ENCODE measurements at places on chromosomes 4 and X. TPM values are rescaled to one million over a fixed set of nuclear protein-coding genes. Genes with fewer than 3 reads are reported as not detected.
A peak's percentile ranks its signal among the peaks of the same experiment; 100 is the strongest.

DMD gene
- total RNA-seq, result 69.5 TPM

DNA sequence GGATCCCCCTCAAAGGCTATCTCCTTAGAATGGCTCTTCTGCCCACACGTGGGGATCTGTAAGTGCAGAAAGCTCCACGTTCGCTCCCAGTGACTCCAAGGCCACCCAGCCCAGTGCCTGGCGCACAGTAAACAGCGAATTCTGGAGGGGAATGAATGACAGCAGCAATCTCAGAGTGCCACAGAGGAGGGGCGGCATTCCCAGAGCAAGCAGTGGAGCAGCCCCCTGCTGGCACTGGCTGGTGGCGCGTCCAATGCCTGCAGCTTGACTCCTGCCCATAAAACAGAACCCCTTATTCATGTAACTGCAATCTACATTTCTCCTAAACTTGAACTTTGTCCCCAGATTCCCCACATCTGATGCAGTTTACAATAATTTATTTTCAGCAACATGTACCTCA, 6.9 kb upstream of the HELT start:
- no peak overlapping the region for H3K4me3 ChIP-seq
- H3K27me3 ChIP-seq, result peaks cover 83% of the 10 kb centered on the region
- DNase-seq, result peak; percentile 69

GRCh38 chr4:163391756-163392155, 48.1 kb downstream of the NPY5R start:
- H3K4me1 ChIP-seq, result no peaks in the 10 kb centered on the region
- no peaks in the 10 kb centered on the region for H3K27me3 ChIP-seq
- H3K36me3 ChIP-seq, result no peaks in the 10 kb centered on the region
- no peak overlapping the region for H3K4me3 ChIP-seq
- no peak overlapping the region for H3K27ac ChIP-seq
- no peak for DNase-seq

NIPAL1 gene
- total RNA-seq, result 55.6 TPM

SSX2 gene
- total RNA-seq, result not detected

DNA sequence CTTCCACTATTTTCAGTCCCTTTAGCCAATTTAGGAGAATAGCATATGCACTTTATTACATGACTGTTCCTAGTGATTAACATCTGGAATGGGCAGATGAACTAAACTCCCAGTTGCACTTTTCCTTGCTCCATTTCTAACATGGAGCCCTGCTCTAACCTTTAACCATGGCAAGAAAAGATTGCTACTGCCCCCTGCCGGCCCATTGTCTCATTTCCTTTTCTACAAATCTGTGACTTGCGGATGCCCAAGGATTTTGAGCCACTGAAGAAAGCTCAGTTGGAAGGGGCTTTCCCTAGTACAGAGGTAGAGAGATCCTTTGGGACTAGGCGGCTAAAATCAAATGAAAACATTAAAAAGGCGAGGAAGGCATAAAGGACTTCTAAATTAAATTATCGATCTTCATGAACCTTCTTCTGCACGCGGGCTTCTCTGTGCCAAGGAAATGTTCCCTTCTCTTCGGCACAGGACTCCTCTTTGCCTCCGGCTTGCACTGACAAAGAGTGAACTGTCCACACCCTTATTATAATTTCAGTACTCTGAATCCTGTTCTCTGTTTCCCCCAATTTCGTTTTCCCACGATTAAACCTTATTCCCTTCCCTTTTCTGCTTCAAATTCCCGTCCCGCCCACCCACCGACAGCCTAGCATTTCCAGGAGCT, 577 bp upstream of the GLRA2 start:
- H3K4me1 ChIP-seq, result peaks cover 5% of the 10 kb centered on the region
- peak overlapping the region; percentile 14 for H3K4me3 ChIP-seq
- no peaks in the 10 kb centered on the region for H3K36me3 ChIP-seq
- no peak overlapping the region for H3K27ac ChIP-seq
- DNase-seq, result no peak

DNA sequence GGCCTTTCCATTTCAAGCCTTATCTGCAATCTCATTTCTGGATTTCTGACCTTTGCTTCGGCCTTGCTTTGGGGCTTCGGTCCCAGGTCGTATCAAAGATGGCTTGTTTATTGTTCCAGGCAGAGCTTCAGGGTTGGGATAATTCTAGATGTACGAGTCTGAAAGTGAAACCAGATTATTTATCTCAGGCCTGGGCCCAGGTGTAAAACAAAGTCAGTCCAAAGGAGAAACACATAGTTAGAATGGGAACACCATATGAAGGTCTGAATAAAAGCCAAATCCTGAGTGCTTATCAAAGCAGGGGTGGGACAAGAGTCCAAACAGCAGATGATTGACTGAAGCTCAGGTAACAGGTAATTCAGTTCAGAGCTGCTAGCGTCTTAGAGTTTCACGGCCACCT, 17.1 kb downstream of the PRIMPOL start:
- H3K27ac ChIP-seq, result no peak overlapping the region
- H3K4me3 ChIP-seq, result no peak overlapping the region
- no peaks in the 10 kb centered on the region for H3K27me3 ChIP-seq
- H3K36me3 ChIP-seq, result peaks cover 34% of the 10 kb centered on the region
- H3K4me1 ChIP-seq, result no peaks in the 10 kb centered on the region

CSN2 gene
- total RNA-seq, result not detected

DNA sequence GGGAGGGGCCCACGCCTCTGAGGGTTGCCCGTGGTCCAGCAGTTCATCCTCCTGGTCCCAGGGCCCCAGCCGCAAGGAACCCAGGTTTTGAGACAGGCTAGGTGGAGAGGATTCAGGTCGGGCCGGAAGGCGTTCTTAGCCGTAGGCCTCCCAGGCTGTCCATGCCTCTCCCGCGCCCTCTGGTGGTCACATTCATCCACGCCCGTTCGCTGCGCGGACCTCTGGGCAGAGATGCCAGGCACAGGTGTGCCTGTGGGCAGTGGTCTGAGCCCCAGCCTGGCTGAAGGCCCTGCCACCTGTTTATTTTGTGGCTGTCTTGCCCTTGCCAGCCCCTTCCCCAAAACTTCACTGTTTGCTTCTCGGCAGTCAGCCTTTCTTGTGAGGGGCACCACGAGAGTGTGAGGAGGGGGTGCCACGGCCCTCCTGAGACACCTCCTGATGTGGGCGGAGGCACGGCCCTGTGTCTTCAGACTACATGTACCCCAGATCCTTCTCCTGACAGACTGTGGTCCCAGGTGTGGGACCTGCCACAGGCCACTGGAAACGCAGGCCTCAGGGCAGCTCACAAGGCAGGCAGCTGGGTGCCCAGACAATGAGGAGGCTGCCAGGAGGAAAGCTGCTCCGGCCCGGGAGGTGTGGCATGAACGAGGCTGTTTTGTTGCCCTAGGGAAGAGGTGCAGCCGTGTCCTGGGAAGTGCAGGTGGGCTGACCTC, 5.0 kb downstream of the UVSSA start:
- no peak overlapping the region for H3K27ac ChIP-seq
- peak; percentile 92 for DNase-seq
- H3K36me3 ChIP-seq, result peaks cover 59% of the 10 kb centered on the region
- H3K27me3 ChIP-seq, result no peaks in the 10 kb centered on the region

GRCh38 chrX:154649503-154650220, 3.7 kb downstream of the CTAG2 start:
- DNase-seq, result no peak
- H3K27me3 ChIP-seq, result no peaks in the 10 kb centered on the region
- H3K4me3 ChIP-seq, result no peak overlapping the region
- no peak overlapping the region for H3K27ac ChIP-seq
- no peaks in the 10 kb centered on the region for H3K4me1 ChIP-seq
- no peaks in the 10 kb centered on the region for H3K36me3 ChIP-seq

UGT8 gene
- total RNA-seq, result 2.6 TPM

- no peak for DNase-seq
- peaks cover 30% of the 10 kb centered on the region for H3K36me3 ChIP-seq
- H3K27me3 ChIP-seq, result no peaks in the 10 kb centered on the region
Observed at GRCh38 chr4:6991771-6992557, 51.2 kb upstream of the TADA2B start.

DNA sequence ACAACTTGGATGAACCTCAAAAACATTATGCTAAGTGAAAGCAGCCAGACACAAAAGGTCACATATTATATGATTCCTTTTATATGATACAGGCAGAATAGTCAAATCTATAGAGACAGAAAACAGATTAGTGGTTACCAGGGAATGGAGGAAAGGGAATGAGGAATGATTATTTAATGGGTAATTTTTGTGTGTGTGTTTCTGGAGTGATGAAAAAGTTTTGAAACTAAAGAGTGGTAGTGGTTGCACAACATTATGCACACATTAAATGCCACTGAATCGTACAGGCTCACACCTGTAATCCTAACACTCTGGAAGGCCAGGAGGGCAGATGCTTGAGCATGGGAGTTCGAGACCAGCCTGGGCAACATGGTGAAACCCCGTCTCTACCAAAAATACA, 19.6 kb upstream of the SOD3 start:
- H3K36me3 ChIP-seq, result no peaks in the 10 kb centered on the region
- H3K4me3 ChIP-seq, result no peak overlapping the region
- no peak for DNase-seq
- no peak overlapping the region for H3K27ac ChIP-seq

WDFY3 gene
- total RNA-seq, result 116 TPM

DNA sequence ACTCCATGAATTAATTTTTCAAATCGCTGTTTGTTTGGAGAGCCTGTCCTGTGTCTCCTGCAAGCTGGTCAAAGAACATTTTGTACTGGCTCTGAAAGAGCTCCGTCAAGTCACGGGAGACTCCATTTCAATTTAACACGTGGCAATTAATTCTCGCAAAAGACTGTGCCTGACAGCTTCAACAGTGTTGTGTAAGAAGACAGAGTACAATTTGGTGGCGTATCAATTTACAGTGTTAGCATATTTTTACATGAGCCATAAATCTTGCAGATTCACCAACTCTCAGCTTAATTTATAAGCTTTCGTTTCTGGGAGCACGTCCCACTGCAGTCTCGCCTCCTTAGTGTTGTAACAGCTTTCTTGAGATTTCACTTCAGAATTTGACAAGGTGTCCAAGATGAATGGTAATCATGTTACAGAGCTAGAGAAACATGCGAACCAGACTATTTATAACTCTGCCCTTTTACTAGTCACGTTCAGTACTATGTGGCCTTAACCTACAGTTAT, 70.8 kb downstream of the RWDD4 start:
- no peaks in the 10 kb centered on the region for H3K27me3 ChIP-seq
- DNase-seq, result no peak
- peaks cover 20% of the 10 kb centered on the region for H3K4me1 ChIP-seq
- H3K27ac ChIP-seq, result peak overlapping the region; percentile 74

DNA sequence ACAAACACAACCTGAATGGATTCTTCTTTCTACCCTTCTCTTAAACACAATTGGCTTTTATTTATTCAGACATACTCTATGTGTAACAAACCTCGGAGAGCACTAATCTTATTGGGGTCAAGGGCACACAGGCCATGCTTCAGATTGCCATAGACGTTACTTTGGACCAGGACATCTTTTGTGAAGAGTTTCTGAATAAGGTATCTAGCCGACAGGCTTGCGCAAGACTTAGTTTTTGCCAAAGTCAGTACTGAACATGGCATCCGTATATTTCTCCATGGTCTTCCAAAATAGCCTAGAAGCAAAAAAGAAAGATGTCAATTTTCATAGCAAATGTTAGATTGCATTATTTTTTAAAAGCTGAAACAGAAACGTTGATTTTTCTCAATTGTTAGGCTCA, 49.8 kb downstream of the BEND2 start:
- no peaks in the 10 kb centered on the region for H3K4me1 ChIP-seq
- no peak for DNase-seq
- H3K36me3 ChIP-seq, result no peaks in the 10 kb centered on the region
- H3K27ac ChIP-seq, result no peak overlapping the region

DNA sequence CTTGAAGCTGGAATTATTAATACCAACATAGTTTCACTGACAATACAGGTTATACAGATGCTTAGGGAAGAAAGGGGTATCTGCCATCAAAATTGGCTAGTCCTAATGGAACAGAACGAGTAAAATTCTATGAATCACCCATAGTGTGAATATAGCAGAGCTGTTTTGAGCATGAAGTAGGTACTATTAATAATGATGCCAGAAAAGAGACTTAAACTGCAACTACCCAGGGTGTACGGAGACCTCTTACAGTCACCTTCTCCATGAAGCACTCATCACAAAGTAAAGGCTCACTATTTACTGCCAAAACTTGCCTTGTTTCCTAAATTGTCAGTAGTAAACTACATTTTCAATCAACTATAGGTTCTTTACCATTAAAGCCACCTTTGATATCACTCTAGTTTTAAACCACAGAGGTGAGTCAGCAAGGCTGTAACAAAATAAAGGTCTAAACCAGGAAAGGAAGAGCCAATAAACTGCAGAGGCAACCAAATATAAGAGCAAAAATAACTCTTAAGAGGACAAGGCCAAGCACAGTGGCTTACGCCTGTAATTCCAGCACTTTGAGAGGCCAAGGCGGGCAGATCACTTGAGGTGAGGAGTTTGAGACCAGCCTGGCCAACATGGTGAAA, 114.4 kb downstream of the FRYL start:
- no peak overlapping the region for H3K27ac ChIP-seq
- peaks cover 33% of the 10 kb centered on the region for H3K4me1 ChIP-seq
- no peak overlapping the region for H3K4me3 ChIP-seq

DNA sequence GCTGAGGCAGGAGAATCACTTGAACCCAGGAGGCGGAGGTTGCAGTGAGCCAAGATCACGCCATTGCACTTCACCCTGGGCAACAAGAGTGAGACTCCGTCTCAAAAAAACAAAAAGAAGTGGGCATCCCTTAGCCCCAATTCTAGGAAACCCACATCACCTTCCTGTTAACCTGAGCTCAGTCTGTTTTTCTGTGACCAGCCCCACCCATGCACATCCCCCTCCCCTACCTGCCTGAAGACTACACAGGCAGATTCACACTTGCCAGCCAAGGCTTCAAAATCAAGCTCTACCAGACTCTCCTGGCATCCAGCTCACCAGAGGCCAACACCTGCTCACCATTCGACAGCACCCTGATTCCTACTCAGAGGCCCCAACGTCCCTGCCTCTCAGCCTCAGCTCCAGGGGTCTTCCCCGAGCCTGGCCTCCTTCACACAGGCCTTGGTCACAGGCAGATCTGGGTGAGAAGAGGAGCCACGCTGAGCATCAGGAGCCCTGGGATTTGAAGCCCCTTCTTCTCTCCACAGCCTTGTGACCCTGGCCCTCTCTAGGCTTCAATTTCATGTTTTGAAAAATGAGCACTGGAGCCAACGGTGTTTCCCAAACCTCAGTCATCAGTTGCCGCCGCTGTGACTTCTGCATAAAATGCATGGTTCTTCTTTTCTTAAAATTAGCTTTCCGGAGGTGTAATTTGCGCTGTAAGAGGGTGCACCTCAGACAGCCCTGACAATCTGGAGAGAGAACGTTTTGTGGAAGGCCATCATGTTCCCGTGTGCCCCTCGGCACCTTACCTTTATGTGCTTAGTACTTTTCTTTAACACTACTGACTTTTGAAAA, 47.3 kb downstream of the JAKMIP1 start:
- no peaks in the 10 kb centered on the region for H3K4me1 ChIP-seq
- DNase-seq, result no peak
- no peak overlapping the region for H3K27ac ChIP-seq
- H3K27me3 ChIP-seq, result peaks cover 41% of the 10 kb centered on the region
- H3K36me3 ChIP-seq, result no peaks in the 10 kb centered on the region
